ENCODE measurements at places on chromosomes 2 and 18.

GRCh38 chr2:238857959-238858358, 10.1 kb downstream of the TWIST2 start:
- no peak for DNase-seq

DNA sequence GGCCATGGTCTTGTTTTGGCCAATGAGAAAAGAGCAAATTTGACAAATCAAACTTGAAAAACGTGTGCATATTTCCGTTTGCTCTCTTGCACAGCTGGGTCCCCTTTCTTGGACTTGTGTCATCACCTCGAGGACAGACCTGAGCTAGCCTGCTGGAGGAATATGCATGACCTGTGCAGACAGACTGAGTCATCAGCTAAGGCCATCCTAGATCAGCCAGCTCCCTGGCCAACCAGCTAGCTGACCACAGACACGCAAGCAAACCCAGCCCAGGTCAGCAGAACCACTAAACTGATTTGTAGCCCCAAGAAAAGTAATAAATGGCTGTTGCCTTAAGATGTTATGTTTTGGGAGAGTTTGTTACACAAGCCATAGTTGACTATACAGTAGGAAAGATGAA, 61.3 kb upstream of the PAX3 start:
- no peak for DNase-seq

- DNase-seq = no peak
These were observed 70.8 kb downstream of the XIRP2 start for GRCh38 chr2:166958986-166959481.

DNA sequence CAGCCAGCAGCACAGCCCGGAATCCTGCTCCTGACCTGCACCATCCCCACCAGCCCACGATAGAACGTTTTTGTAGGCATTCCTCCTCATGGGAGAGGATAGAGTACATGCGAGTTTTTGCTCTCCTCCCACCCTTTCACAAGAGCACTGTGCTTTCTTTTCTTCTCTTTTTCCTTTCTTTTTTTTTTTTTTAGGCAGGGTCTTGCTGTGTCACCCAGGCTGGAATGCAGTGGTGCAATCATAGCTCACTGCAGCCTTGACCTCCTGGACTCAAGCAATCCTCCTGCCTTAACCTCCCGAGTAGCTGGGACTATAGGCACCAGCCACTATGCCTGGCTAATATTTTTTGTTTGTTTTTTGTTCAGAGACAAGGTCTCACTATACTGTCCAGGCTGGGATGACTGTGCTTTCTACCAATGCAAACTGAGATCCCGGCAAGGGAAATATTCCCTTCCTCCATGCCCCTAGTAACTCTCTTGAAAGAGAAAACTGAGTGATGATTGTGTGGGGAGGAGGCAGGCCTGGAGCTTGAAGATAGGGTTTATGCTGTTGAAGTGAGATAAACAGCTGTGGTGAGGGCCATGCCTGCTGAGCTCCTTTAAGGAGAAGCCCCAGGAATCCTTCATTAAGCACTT, 82.6 kb upstream of the TXNDC2 start:
- peak; percentile 79 for DNase-seq

DNA sequence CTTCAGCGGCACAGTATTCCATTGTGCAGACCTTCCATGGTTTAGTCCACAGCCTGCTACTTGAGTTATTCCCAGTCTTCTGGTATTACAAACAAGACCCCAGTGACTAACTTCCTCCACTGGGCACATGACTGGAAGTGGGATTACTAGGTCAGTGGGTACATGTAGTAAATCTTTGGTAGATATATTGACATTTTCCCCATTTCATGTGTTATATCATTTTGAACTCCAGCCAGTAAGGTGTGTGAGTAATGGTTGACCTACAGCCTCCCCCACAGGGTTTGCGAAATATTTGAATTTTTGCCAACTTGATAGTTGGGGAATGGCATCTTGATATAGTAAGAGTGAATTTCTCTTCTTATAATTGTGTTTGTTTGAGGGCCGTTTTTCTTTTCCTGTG, 58.8 kb downstream of the RNF144A start:
- DNase-seq = no peak

DNA sequence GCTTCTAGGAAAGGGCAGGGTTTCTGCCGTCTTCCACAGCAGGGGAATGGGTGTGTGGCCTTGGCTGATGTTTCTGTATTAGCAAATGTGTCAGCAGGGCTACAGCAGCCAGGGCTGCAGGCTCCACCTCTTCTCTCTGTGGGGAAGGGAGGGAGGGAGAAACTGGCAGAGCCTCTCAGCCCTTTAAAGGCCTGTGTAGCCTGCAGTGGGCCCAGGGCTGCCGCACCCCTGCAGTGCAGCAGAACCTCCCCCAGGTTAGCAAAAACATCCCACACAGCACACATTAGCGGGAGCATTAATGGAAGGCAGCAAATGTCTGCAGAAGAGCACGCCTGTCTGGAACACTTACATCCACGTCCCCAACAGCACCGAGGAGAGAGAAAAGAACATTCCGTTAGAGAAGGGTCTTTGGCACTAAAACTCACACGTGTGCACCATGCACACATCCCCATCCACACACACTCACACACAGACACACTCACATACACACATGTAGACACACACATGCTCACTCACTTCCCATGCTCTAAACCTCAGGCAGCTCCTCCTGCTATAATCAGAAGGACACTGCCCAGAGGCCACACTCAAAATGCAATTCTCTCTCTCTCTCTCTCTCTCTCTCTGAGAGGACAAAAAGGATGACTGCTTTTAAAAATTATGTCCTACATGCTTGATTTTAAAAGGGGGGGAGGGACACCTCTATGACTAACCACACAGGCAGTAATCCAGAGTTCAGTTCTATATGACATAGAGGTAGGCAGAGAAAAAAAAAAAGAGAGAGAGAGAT, 24.1 kb downstream of the MRPL35 start:
- DNase-seq = peak; percentile 57

- no peak for DNase-seq
These were observed 279.4 kb downstream of the EIPR1 start for GRCh38 chr2:3098231-3098630.

GRCh38 chr2:39996653-39997080, 217.6 kb upstream of the THUMPD2 start:
- no peak for DNase-seq

DNA sequence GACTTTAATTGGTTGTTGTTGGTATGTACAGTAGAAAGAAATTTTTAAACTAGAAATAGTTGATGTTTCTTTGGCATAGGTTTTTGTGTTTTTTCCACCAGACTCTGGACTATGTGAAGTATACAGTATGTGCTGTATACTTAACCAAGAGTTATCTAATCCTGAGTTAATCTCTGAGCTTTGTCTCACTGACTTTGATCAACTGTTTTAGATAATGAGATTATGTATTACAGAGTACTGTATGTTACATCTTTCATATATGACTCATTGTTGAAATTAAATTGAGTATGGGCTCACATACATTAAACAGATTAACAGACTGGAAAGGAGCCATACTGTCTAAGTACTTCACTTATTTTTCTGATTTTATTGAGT, 38.0 kb downstream of the ACTR2 start:
- DNase-seq = no peak

- peak; percentile 70 for DNase-seq
These were observed 6.5 kb downstream of the DGUOK start for GRCh38 chr2:73933194-73933593.

- no peak for DNase-seq
These were observed 55.7 kb downstream of the GLI2 start for GRCh38 chr2:120791243-120791961.

DNA sequence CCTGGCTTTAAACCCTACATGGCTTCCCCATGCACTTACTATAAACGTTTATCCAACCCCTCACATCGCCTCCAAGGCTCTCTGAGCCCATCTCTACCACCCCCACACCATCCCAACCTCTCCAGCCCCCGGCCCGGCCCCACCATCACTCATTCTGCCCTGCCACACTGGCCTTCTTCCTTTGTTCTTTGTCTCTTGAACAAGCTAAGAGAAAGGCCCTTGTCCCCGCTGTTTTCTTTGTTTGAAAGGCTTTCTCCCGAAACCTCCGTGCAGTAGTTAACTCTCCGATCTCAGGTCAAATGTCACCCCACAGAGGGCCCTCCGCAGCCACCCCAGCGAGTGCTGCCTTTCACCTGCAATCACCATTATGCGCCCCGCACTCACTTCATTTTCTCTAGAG, 100.4 kb downstream of the AFF3 start:
- peak; percentile 32 for DNase-seq

- no peak for DNase-seq
These were observed 155.4 kb downstream of the ASB1 start for GRCh38 chr2:238582159-238582558.

GRCh38 chr2:164368896-164369295, 252.4 kb downstream of the GRB14 start:
- DNase-seq = no peak

GRCh38 chr2:221202431-221202830, 369.7 kb downstream of the EPHA4 start:
- no peak for DNase-seq

DNA sequence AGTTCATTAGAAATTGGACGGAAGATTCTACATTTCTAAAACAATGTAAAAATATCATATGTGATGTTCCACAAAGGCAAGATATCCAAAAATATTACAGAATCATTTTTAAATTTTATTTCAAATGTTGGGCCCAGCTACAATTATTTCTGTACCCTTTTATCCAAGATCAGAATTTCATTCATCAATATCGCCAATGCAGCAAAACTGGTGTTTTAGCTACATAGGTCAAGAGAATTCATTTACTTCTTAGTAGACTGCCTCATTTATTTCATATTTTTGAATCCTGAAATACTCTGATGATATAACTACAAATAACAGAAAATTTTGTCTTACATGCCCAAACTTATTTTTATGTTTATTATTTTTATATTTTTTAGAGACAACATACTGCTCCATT, 143.1 kb downstream of the CMPK2 start:
- no peak for DNase-seq

- no peak for DNase-seq
These were observed 13.3 kb downstream of the MAL start for GRCh38 chr2:95038635-95039298.

- peak; percentile 19 for DNase-seq
These were observed 66.3 kb upstream of the NABP1 start for GRCh38 chr2:191611614-191612013.

GRCh38 chr2:239289545-239289944, 111.3 kb downstream of the HDAC4 start:
- DNase-seq = no peak

DNA sequence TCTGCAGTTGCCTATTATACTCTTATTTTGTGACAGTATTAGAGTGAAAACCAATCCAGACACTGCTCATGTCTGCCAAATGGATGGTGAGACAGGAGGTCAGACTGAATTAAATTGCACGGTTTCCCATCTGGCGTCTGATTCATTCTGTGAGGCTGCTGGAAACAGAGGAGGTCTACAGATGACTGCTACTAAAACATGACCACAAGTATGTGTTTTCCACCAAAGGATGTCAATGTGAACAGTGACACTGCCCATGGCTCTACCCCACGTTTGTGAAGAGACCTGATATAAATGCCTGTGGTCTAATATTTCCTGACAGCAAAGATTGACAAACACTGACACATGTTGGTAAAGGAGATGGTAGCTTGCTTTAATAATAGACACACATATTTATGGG, 104.3 kb upstream of the ST6GAL2 start:
- DNase-seq = no peak

DNA sequence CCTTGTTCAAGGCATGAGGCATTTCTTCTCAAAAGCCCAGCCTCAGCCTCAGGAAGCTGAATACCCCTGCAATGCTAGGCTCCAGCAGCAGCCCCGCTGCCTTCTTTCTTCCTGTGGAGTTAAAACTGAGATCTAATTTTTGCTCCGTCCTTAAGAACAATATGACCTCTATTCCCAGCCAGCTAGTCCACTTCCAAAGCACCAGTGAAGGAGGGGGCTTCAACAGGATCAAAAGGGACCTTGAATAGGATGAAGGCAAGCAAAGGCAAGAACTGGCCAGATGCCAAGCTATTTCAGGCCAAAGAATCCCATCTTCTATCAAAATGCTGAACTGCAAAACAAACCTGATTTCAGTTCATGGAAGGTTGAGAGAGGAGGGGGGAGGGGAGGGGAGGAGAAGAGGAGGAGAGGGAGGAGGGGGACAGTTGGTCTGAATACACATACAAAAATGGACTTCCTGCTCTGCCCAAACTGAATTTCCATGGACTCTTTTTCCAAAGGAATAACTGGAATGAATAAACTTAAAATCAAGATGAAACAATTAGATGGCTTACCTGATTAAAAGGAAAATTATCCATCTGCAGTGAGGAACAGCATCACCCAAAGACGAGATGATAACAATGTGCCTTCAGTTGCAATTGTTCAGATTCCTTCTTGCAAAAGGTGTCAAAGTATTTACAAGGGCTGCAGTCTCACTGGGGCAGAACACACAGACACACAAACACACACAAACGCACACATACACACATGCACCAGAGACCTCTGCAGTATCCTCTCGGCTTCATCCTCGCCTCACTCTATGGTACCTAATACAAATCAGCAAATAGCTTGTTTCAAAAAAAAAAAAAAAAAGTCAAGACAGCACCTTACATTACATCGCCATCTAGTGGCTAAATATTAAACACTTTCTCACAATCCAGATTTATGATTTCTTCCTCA, at the start of gene SCN1A:
Gene SCN1A, minus strand, starts transcription at position 804 of the 939 bp plus-strand sequence. CDS start 54,399 bp downstream, outside the sequence.
- DNase-seq = peak; percentile 84

- DNase-seq = no peak
These were observed 113.1 kb upstream of the SP3 start for GRCh38 chr2:174078275-174078674.

GRCh38 chr2:195413422-195413821, 243.6 kb upstream of the SLC39A10 start:
- DNase-seq = no peak

DNA sequence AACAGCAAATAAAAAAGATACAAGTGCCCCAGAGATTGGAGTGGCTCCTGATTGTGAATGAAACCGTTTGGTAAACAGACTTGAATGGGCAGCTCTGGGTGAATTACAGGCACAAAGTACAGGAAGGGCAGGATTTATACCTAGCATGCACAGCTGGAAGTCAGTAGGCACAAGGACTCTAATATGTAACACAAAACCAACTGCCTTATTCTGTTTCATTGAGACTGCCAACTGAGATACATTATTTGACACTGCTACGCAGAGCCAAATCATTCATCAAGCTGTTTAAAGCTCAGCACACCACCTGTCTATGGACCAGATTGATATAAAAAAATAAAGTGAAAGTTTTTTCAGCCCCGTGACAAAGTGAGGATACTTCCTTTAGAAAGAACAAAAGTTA, 541.2 kb downstream of the NUP35 start:
- peak; percentile 12 for DNase-seq

GRCh38 chr2:207589143-207589542, 36.1 kb downstream of the METTL21A start:
- no peak for DNase-seq

GRCh38 chr2:113080134-113080533, 12.4 kb downstream of the IL1F10 start:
- peak; percentile 12 for DNase-seq

DNA sequence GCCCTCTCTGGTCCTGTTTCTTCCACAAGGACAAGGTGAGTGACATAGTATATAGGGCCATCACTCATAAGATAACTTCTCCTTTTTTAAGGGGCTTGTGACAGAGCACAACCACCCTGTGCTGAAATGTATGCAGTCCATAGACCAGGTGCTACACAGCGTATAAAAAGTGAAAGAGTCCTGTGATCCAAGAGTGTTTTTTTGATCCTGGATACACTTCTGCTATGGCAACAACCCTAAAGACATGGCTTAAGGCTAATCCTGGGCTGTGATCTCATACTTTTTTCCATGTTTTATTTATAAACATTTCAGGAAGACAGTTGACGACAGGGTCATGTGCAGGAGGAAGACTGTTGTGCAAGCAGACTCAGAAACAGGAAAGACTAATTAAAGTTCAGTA, 400.5 kb upstream of the TCF4 start:
- no peak for DNase-seq

All from NCI-H2227 treated with DMSO at 0.1 percent for 48 hours (cell line).